ENCODE measurements at places on chromosomes 11 and 22.

DNA sequence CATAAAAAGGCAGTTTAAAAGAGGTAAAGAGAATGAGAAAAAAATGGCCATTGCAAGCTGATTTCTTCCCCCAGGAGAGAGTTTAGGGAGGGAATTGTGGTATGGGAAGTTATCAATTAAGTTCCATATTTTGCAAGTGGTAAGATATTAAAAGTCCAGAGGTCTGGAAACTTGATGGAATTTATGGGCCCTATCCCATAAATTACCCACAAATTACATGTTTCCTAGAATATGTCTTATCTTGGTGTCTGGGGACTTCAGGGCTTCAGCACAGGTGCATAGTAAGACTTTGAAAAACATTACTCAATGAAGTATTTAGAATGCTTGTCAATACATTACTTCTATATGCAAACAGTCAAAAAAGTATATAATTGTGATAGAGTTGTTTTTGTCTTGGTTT lies 614.9 kb upstream of the LRRC4C start:
- no peak for DNase-seq

- no peak for DNase-seq
These were observed 132.5 kb upstream of the KIRREL3 start for GRCh38 chr11:127133061-127133460.

DNA sequence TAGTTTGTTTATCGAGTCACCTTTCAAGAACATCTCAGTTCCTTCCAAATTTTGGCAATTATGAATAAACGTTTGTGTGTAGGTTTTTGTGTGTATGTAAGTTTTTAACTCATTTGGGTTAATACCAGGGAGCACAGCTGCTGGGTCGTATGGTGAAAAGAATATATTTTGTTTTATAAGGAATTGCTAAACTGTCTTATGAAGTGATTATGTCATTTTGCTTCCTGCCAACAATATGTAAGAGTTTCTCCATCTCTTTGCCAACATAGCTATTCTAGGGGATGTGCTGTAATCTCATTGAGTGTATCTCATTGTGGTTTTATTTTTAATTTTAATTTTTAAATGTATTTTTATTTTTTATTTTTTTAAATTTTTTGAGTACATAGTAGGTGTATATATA lies 27.3 kb downstream of the BCL2L13 start:
- DNase-seq: no peak

- DNase-seq: no peak
These were observed 61.6 kb upstream of the PPARA start for GRCh38 chr22:46088541-46089311.

Data from activated naive CD8-positive, alpha-beta T cell treated with anti-CD3 and anti-CD28 coated beads, Interleukin-2, amount 10 ng/mL, durations not matched to agents 7 days and 5 days (primary cell).